Naive B cell (primary cell): ENCODE measurements at places on chromosomes 16 and 17. TPM values are rescaled to one million over a fixed set of nuclear protein-coding genes. Genes with fewer than 3 reads are reported as not detected.
A peak's percentile ranks its signal among the peaks of the same experiment; 100 is the strongest.

The TSPAN10 gene
- polyA plus RNA-seq: 0.58 TPM

- DNase-seq: no peak
Observed at GRCh38 chr16:83390759-83391158, 417.0 kb upstream of the HSBP1 start.

DNA sequence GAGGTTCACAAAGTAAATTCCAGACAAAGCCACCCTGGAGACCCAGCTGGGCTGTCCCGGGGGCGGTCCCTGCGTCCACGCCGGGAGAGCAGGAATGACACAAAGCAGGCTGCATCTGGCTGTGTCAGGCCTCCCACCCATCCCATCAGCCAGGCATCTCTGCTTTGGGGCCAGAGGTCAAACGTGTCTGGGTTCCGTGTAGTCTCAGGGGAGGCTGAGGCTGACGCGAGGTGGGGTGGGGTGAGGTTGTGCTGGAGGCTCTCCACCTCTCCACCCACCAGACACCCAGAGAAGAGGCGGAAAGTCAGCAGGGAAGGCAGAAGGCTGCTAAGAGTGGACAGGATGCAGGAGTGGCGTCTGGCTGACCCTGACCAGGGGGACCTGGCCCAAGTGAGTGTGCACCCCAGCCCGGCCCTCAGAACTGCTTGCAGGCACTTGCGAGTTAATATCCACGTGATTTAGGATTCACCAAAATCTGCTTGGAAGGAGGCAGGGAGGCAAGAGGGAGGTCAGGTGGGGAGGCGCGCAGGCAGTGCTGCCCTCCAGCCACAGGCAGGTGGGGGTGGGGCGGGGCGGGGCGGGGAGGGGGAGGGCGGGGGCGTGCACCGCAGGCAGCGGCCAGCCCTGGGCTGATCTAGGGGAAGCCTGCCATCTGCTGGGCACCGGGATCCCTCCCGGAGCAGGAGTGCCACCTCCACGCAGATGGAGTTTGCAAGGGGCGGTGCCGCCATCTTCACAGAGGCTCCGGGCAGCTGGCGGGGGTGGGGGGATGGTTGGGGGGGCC lies 44.3 kb downstream of the TBC1D16 start:
- peak; percentile 65 for DNase-seq

GRCh38 chr16:106623-107324 lies 28.7 kb downstream of the MPG start:
- DNase-seq: peak; percentile 57

DNA sequence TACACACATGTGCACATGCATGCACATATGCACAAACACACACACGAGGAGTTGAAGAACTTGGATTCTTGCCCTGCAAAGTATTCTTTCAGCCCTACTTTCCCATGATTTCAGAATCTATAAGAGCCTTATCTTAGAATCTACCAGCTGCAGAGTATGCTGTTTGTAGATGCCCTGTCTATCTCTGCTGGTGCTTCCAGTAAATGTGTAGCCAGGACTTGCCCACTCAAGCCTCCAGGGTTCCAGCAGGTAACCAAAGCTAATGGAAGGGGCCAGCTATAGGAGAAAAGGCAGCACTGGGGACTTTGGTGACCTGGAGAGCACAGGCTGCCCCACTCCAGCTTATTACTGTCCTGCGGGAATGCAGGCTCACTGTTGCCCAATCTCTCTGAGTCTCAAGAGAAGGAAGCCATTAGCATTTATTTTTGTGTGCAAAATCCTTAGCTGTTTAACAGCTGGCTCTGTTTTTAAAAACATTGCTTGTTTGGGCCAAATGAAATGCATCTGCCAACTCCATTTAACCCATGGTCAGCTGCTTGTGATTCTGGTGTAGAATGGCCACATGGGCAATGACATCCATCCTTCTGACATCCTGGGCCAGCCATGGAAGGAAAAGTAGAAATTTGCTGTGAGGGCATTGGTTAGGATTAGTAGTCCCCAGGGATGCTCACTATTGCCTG lies 28.6 kb upstream of the XYLT1 start:
- no peak for DNase-seq

- DNase-seq: peak; percentile 71
Observed at GRCh38 chr17:75783069-75783783, 1.4 kb upstream of the UNK start.

GRCh38 chr16:46763147-46763546 lies 15.0 kb upstream of the MYLK3 start:
- no peak for DNase-seq

- DNase-seq: no peak
Observed at GRCh38 chr17:19271780-19272357, 34.7 kb downstream of the EPN2 start.

- DNase-seq: no peak
Observed at GRCh38 chr16:82059161-82059982, 24.3 kb downstream of the HSD17B2 start.

DNA sequence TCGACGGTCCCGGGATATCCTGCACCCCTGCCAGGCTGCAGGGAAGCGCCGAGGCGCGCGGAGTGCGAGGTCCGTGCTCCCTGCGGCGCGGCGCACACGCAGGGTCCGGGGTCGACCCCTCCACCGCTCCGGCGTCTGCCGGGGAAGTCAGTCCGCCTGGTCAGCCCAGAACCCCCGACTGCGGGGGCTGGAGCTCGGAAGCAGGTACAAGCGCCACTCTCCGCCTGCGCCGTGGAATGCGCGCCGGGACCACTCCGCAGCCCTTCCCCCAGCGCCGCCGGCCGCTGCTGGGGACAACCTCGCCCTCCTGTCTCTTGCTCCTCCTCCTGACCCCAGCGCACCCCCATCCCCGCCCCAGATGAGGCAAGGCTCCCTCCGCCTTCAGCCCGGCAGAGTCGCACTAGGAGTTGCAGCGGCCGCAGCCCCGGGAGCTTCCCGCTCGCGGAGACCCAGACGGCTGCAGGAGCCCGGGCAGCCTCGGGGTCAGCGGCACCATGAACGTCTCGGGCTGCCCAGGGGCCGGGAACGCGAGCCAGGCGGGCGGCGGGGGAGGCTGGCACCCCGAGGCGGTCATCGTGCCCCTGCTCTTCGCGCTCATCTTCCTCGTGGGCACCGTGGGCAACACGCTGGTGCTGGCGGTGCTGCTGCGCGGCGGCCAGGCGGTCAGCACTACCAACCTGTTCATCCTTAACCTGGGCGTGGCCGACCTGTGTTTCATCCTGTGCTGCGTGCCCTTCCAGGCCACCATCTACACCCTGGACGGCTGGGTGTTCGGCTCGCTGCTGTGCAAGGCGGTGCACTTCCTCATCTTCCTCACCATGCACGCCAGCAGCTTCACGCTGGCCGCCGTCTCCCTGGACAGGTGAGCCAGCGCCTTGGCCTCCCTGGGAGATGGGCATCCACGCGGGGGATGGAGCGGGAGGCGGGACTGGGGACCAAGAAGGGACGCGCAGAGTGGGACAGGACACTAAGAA lies at the start of gene GALR2:
Gene GALR2, plus strand, starts transcription at position 392 of the 974 bp plus-strand sequence. Its CDS starts 103 bp downstream, at position 495.
- DNase-seq: peak; percentile 31

DNA sequence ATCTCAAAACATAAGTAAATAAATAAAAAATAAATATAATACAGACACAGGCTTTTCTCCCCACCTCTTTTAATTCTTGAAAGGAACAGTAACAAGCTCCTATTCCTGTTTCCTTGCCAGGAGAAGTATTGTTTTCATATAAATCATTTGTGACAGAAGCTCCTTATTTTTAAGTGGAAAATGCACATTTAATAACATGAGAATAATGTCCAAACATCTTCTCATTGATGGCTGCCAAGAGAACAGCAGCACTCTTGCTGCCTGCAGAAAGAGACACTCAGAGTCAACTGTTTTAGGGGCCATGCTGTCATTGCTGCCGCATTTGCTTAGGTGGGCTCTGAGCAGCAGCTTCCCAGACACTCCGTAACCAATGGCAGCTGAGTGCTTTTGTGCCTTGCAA lies 580.1 kb downstream of the WWOX start:
- DNase-seq: no peak

DNA sequence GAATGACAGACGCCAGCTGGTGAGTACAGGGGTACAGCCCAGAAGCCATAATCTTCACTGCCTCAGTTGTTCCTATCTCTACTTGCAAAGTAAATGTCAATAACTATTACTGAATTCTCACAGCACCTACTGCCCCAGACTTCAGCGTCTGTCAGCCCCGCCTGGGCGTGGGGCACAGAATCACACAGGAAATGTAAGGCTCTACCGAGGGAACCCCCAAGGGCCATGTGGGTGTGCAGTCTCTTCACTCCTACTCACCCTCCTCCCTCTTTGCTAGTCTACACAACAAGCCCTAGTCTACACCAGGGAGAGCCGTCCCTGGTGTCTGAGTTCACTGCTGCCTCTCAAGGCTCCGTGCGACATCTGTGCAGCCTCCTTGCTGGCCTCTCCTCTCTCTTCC lies 4.5 kb downstream of the NPTX1 start:
- DNase-seq: no peak

- no peak for DNase-seq
Observed at GRCh38 chr16:30985401-30986128, 558 bp downstream of the HSD3B7 start.

The MEOX1 gene
- polyA plus RNA-seq: not detected

DNA sequence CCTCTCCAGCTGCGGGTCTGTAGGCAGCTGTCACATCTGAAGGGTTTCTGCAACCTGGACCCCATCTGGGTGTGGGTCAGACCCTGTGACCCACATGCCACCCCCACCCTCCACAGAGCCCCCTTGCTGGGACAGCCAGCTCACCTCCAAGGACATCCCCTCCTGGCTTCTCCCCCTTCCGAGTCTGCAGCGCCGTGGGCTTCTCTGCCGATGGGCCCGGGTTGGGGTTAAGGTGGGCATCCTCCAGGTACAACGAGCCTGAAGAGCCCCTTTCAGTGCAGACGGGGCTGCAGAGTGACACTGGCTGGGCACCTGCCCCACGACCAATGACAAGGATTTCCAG lies 28.9 kb downstream of the OR1D5 start:
- no peak for DNase-seq

DNA sequence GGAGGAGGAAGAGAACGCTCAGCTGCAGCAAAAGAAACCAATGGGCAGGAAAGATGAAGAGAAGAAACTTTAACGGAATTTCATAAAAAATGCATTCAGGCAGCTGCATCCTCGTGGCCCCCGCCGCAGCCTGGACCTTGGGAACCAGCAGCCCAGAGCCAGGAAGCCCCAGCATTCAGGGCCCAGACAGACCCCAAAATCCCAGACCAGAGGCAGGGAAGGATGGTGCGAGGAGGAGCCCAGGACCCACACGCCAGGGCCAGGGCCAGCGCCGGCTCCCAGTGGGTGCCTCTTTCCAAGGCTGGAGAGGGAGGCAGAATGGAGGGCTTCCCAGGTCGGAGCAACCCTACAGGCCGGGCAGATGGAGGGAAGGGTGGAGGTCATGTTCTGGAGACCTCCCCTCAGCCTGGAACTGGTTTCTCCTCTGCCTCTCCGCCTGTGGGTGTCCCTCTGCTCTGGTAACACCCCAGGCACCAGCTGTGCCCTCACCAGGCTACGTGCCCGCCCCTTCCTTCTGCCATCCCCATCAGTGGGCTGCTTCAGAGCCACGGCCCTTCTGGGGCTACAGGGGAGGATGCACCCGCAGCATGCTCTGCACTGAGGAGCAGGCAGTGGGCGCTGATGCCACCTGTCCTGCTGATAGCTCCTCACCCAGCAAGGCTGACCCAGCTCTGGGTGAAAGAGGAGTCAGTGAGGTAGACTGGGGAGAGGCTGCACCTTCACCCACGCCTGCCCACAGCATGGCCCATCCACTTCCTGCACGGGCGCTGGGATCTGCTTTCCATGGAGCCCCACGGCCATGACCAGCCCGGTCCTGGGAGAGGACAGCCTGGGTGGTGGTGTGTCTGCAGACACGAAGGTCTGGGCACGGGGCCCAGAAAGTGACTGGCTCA lies 1.2 kb upstream of the MIF4GD start:
- DNase-seq: no peak

- no peak for DNase-seq
Observed at GRCh38 chr16:1818204-1818872, 8.3 kb downstream of the HAGH start.

DNA sequence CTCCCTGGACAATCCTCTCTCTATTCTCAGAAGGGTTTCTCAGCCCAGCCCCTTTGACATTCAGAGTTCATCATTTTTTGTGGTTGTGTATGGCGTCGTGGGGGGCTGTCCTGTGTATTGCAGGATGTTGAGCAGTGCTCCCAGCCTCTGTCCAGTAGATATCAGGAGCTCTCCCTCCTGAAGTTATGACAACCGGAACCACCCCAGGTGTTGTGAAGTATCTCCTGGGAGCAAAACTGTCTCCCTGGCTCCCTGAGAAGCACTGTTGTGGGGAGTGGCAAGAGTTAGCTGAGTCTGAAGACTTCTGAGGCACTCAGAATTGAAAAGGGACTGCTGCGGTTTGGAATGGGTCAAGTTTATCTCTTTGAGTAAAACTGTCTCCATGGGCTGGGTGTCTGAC lies 55.9 kb upstream of the MGAT5B start:
- no peak for DNase-seq

The CLEC19A gene
- not detected for polyA plus RNA-seq

DNA sequence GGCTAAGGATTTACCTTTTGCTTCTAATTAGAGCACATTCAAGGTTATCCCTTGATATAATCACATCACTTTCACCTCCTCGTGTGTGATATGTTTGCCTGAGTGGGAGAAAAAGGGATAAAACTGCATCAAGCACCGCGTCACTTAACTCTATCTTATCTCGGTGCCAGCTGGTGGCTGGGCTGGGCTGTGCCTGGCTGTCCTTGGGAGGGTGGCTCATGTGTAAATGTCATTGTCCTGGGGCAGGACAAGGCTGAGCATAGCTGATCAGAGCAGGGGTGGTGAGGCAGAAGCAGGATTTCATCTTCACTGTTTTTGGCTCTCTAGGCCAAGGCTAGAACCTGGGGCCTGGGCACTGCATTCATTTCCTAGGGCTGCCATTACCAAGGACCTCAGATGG lies 105.3 kb downstream of the RAP1GAP2 start:
- no peak for DNase-seq

The KIF2B gene
- not detected for polyA plus RNA-seq

- no peak for DNase-seq
Observed at GRCh38 chr16:1257561-1258224, 1.8 kb downstream of the TPSD1 start.

GRCh38 chr17:83113792-83114191 lies 34.4 kb downstream of the METRNL start:
- no peak for DNase-seq

- DNase-seq: no peak
Observed at GRCh38 chr16:12951392-12951791, 50.0 kb downstream of the SHISA9 start.

GRCh38 chr17:81436294-81436849 lies 41.1 kb downstream of the BAHCC1 start:
- DNase-seq: no peak

DNA sequence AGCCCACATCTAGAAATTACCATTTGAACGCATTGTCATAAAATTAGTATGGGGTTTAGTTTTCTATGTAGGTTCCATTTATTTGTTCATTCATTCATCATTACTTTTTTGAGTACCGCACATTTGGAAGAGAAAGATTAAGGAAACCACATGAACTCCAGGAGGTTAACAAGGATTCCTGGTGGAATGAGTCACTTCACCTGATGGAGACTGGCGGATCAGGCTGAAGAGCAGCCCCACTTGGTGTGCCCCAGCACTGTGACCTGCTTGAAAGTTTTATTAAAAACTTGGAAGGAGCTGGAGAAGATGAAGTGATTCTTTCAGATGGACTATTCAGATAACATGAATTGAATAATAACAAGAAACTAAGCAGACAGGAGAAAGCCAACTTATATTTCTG lies 293.6 kb upstream of the CDH11 start:
- DNase-seq: no peak
